NCI-H524 treated with DMSO at 0.1 percent for 48 hours (cell line): ENCODE measurements at places on chromosomes 13 and 19.

GRCh38 chr13:49550942-49551644 lies 34.3 kb downstream of the RCBTB1 start:
- no peak for DNase-seq

GRCh38 chr19:28899703-28900102 lies 313.2 kb downstream of the UQCRFS1 start:
- DNase-seq, result no peak

DNA sequence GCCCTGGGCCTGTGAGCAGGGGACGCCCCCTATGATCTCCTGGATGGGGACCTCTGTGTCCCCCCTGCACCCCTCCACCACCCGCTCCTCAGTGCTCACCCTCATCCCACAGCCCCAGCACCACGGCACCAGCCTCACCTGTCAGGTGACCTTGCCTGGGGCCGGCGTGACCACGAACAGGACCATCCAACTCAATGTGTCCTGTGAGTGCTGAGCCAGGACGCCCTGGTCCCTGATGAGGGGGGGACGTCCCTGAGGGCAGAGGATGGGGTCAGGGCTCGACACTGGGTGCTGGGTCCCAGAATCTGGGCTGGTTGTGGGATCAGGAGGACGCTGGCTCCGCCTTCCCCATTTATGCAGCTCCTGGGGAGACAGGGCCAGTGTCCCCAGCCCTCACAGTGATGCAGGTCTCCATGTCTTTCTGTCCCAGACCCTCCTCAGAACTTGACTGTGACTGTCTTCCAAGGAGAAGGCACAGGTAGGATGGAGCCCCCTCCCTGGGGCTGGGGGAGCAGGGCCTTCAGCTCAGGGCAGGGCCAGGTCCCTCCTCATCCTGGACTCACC lies 2.5 kb downstream of the SIGLEC7 start:
- DNase-seq, result no peak

GRCh38 chr19:3645726-3646125 lies 19.1 kb upstream of the CACTIN start:
- DNase-seq, result no peak

DNA sequence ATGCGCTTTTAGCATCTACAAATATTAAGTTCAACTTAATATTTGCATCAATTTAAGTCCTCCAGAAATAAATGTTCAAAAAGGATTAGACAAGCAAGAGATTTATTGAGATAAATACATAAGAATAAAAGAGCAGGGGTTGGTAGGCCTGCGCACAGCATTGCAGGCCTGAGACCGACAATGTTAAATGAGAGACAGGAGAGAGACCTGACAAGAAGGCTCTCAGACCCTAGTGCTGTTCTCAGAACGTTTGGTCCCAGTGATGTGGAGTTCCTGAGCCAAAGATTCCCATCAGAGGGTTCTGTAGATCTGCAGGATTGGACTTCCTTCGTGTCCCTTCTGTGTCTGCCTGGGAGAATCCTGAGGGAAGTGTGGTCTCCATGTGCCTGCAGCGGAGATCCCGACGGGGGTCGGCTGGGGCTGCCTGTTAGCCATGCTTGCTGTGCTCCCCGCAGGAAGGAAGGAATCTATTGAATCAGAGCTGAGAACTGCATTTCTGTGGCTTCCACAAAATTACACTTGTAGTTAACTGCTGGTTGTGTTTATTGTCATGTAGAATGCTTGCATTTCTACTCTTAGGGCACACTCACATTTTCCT lies 369.9 kb upstream of the SLC10A2 start:
- no peak for DNase-seq

DNA sequence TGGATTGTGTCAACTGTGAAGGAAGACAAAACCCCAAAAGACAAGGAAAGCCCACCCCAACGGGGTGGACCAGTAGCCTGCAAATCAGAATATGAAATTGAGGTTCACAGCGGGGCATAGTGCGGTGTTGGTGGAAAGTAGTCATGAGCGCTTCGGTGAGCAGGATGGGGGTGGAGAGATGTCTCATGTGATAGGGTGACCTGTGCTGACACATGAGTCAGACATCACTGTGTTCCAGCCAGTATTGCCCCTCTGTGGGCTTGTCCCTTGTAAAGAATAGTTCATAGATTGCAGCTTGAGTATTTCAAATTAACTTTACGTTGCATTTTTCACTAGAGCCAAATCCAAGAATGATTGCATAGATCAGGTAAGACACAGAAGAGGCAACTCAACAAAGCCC lies 7.3 kb downstream of the ZNF69 start:
- DNase-seq, result no peak

- DNase-seq, result no peak
Measured at GRCh38 chr13:50026788-50027473, 11.7 kb downstream of the KCNRG start.

DNA sequence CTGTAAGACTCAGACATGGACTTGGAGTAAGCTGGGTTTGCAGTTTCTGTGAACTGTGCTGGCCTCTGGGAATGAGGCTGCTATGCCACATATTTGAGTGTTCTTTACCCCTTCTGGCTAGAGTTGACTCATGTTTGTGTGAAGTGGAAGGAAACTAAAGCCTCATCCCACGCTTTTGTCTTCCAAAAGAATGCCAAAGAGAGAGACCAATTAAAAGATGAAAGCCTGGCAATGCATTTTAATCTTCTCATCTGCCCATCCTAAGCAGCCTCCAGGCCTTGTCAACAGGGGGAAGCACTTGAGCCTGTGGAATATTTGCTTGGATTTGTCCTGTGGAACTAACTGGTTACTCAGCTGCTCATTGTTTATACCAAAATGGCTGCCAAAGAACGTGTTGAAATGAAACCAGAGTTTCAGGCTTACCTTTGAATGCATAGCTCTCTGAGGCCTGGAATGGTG lies 49.1 kb downstream of the LMO7 start:
- DNase-seq, result no peak

DNA sequence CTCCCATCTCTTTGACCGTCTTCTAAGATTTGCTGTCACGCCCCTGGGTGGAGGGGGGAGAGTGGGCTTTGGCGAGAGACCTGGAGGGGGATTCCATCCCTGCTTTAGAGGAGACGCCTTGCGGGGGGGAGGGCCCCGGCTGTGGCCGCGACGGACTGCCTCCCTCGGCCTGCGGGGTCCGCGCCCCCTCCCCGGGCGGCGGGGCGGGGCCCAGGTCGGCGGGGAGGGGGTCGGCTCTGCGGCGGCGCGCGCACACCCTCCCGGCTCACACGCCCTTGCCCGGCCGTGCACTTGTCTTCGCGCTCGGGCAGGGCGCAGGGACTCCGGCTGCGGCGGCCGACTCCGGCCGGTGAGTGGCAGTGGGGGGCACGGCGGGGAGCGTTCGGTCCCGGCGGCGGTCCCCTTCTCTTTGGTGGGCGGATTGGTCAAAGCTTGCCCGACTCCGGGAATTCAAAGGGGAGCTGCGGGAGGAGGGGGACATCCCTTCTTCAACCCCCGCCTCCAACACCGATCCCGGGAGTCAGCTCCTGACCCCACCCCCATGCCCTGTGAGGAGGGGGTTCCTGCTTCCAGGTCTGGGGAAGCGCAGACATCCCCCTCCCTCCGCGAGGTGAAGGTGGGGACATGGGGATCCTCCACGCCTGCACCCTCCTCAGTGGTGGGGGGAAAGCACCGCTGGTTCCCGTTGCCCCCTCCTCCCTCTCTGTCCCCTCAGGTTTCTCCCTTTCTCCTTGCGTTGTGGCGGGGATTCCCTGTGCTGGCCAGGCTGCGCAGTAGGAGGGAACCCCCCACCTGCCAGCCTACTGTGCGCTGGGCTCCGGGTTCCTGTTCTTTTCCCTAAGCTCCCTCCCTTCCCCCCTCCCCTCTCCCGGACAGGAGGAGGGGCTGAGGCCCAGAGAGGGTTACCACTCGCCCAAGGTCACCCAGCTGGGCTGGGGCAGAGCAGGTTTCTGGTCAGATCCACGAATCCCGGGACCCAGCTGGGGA lies 14.6 kb upstream of the KCNN1 start:
- DNase-seq, result no peak

- no peak for DNase-seq
Measured at GRCh38 chr13:31556376-31556775, 182.9 kb upstream of the RXFP2 start.

GRCh38 chr13:105915146-105915850 lies 620.2 kb downstream of the EFNB2 start:
- DNase-seq, result no peak

GRCh38 chr19:7597689-7598088 lies 2.0 kb downstream of the CAMSAP3 start:
- no peak for DNase-seq

GRCh38 chr13:93562676-93563075 lies 336.1 kb downstream of the GPC6 start:
- no peak for DNase-seq

DNA sequence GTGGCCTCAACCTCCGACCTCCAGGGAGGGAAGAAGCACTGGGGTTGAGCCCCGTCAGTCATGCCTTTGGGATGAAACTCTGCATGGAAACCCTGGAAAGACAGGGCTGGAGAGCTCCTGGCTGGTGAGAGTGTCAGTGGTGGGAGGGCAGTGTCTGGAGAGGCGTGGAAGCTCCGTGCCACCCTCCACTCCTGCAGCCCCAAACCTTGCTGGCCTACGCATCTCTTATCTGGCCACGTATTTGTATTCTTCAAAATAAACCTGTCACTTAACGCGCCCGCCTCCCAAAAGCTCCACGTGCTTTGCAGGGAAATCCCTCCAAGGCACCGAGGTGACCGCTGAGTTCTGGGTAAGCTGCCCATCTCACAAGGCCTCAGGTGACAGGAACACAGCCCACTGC lies 84.3 kb downstream of the TEX29 start:
- DNase-seq, result no peak

DNA sequence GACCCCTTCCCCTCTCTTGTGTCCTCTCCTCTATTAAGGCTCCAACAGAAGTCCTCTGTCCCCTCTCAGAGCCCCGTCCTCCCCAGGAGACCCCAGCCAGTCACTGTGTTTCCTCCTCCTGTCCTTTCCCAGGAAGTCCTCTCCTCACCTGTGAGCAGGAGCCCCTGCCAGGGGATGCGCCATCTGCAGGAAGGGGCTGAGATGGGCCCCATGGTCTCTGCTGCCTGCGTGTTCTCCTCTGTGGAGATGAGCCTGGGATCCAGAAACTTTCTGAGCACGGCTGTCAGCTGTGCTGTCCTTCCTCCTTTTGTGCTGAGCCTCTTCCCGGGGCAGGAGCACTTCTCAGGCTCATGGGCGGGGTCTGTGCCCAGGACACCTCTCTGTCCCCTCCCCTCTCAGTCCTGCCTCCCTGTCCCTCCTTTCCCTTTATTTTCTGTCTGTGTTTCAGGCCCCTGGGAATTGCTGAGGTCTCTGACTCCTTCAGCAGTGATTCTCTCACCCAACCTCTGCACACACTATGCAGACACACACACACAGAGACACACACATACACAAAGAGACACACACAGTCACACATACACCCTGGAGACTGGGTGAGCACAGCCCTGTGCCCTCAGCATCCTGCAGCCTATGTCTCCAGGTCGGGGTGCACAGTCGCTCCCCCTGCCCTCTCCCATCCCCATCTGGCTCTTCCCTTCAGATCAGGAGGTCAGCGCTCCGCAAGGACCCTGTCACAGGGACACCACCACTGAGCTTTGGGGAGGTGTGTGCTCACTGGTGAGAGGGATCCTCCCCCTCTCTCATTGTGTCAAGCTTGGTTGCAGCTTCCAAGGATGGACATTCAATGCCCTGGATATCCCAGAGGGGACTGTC lies at the start of gene CEACAM8:
TSS of gene CEACAM8 (minus strand) at position 308 of the 873 bp plus-strand sequence. CDS start at position 212, 96 bp downstream.
- DNase-seq, result no peak

- no peak for DNase-seq
Measured at GRCh38 chr19:7069904-7070226, 362 bp downstream of the ZNF557 start.
